ENCODE measurements at places on chromosomes 12 and 14. TPM values are rescaled to one million over a fixed set of nuclear protein-coding genes. Genes with fewer than 3 reads are reported as not detected.

DNA sequence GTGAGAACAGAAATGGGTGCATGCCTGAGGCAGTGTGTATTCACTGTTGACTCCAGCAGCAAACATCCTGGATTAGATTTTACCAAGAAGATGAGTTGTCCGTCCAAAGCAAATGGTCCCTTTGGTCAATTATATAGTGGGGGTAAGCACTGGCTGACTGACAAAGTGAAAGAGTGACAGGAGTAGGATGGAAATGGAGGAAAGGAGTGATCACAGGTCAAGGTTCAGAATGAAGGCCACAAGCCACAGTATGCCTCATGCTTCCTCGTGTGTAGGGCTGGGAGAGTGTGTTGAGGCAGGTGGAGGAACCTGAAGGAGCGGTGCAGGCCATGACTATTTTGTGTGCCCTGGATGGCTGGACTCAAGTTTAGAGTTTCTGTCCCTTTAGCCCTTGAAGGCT is 14.3 kb downstream of the DHRS2 start:
- DNase-seq: no peak

DNA sequence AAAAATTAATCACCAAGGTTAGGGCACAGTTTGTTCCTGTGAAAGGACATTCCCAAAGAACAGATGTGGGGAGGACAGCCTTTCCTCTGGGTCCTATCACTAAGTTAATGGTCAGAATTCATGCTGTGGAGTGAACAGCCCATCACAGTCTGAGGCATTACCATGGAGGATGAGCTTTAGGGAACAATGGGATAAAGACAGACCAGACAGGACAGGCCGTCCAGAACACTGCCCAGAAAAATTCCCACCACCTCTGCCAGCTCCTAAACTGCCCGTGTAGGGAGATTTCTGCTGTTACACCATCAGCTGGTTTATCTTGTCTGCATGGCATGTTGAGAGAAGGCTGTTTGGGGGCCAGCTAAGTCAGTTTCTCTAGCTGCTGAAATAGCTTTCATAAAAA is 49.6 kb upstream of the IFNG-AS1 start:
- DNase-seq: no peak

DNA sequence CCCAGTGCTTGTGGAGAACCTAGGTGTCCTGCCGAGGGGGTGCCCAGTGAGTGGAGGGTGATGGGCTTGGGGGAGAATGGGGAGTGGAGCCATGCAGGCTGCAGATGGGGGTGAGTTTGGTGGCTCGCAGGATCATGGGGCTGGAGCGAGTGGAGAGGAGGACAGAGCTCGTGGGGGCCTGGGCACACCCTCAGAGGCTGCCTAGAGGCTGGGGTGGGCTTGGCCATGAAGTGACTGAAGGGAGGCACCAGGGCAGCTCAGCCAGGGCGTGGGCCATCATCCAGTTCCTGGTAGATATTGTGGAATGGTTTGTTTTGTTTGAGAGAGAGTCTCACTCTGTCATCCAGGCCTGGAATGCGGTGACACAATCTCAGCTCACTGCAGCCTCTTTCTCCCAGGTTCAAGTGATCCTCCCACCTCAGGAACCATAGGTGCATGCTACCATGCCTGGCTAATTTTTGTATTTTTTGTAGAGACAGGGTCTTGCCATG is 43.4 kb upstream of the AMN start:
- DNase-seq: no peak

- no peak for DNase-seq
These were observed 37.8 kb downstream of the TNFAIP2 start for GRCh38 chr14:103161054-103161397.

GRCh38 chr12:26711569-26711968 is 121.4 kb downstream of the ITPR2 start:
- no peak for DNase-seq

GRCh38 chr12:38961683-38962082 is 56.3 kb upstream of the CPNE8 start:
- DNase-seq: no peak

DNA sequence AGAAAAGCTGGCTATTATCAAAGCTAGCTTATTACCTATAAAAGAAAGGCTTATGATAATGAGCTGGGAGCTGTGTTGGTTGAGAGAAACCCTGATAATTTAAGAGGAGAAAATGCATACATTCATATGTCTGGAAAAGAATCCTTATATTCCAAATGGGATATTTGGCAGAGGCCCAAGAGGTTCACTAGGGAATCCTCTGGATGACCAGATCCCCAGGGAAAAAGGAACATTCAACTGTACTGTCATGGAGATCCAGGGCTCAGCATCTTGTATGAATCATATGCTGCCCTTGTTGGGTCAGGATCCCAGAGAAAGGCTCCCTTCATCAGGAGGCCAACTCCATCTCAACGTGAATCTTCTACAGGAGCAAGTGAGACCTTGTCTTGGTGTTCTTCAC is 16.6 kb upstream of the FBXO34 start:
- DNase-seq: no peak

GRCh38 chr12:83793616-83794015 is 1106.9 kb downstream of the TMTC2 start:
- no peak for DNase-seq

GRCh38 chr14:71466251-71466650 is 466.0 kb upstream of the RGS6 start:
- DNase-seq: no peak

- DNase-seq: no peak
These were observed 214.9 kb upstream of the DDHD1 start for GRCh38 chr14:53368066-53368465.

GRCh38 chr12:125069616-125070015 is 4.4 kb downstream of the AACS start:
- no peak for DNase-seq

- DNase-seq: no peak
These were observed 1.3 kb downstream of the C12orf75 start for GRCh38 chr12:105331805-105332251.

CCDC184 gene
- total RNA-seq: 0.05 TPM

- DNase-seq: peak; percentile 47
These were observed 157.3 kb upstream of the PLXNC1 start for GRCh38 chr12:93990832-93991803.

TRPV4 gene
- 1.4 TPM for total RNA-seq

DNA sequence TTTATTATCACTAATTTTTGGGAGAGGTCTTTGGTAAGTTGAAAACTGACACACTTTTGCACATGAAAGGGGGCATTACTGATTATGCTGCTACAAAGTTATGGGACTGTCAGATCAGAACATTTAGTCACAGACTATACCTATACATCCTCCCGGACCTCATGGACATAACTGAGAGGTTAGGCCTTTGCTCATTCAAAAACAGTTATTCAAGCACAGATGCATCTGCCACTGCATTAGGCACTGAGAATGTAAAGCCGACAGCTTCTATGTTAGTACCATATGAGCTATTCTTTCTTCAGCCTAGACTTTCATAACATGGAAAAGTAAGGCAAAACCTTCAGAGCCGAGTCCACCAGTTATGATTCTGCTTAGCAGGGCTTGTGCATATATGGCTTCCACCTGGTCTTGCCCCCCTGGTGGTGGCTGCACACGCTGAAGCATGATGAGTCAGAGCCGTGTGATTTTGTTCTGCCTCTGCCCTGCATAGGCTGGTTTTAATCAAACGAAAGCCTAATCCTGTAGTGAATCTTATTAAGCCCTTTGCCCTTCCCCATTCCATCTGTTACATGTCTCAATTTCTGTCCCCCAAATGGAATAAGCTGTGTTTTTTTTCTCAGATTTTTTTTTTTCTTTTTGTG is 21.8 kb upstream of the RNU6-8 start:
- DNase-seq: peak; percentile 40

SCNN1A gene
- 7.1 TPM for total RNA-seq

GRCh38 chr12:3294481-3294911 is 196.5 kb upstream of the PRMT8 start:
- DNase-seq: no peak

KRT74 gene
- not detected for total RNA-seq
